ENCODE measurements at places on chromosomes 3 and 15.

DNA sequence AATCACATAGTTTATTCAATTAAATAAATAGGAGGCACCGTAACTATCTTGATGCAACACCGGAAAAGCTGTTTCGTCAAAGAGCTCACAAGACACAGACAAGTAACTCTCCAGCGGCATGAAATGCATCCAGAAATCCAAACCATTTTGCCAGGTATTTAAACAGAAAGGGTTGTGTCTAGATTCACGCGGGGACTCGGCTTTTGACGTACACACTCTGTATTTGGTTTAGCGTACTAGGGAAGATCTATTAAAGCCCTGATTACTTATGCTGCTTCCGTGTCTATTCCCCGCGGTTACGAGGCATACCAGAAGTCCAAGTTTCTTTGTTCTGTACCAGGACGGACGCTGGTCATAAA, 718 bp downstream of the BNIP2 start:
- DNase-seq, result peak; percentile 61

DNA sequence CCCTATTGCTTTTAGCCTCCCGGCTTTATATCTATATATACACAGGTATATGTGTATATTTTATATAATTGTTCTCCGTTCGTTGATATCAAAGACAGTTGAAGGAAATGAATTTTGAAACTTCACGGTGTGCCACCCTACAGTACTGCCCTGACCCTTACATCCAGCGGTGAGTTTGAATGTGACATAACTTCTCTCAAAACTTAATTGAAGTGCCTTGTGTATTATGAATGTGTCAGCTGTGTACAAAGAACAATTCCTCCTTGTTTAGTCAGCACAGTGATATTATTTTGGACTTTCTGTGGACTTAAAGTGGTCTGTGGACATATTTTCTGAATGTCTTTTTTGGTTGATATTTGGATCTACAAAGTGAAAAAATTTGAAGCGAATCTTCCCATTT, 220 bp downstream of the TP63 start:
- DNase-seq, result no peak

GRCh38 chr15:62099094-62099601, 32.4 kb downstream of the C2CD4A start:
- peak; percentile 95 for DNase-seq

DNA sequence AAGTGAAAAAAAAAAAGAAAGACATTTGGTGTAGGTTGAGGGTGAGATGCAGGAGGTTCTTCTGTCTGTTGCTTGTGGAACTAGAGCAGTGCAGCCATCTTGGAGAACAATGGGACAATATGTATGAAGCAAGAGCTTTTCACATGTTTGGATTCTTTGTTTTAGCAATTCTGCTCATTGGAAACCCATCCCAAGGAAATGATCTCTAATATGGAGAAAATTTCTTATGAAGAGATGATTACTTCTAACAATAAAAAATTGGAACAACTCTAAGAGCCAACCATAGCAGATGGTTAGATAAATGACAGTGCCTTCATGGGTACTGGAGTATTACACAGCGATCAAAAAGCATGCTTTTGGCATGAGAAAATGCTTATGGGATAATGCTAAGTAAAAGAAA, 56.3 kb downstream of the RASGRF1 start:
- no peak for DNase-seq

All from fibroblast of skin of right biceps (primary cell).